Natural killer cell (primary cell): ENCODE measurements at places on chromosomes 13 and 19.

DNA sequence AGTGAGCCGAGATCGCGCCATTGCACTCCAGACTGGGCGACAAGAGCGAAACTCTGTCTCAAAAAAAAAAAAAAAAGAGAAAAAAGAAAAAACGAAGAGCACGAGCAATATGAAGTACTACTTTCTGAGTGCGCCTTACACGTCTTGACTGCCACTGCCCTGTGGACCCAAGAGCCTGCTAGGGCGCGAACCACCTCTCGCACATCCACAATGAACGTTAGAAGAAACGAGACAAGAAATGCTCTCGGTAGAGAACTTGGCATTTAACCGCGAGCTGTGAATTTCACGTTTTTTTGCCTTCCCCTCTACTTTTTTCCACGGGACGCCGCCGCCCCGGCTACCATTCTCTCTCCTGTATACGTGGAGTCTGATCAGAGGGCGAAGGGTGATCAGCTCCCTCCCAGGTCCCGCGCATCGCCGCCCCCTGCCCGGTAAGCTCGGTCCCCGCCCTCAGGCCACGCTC is 454 bp downstream of the TIMM44 start:
- DNase-seq, result no peak

GRCh38 chr19:17214508-17215126 is 540 bp upstream of the USE1 start:
- no peak for DNase-seq

- no peak for DNase-seq
These were observed 16.2 kb downstream of the NUMBL start for GRCh38 chr19:40674291-40674690.

DNA sequence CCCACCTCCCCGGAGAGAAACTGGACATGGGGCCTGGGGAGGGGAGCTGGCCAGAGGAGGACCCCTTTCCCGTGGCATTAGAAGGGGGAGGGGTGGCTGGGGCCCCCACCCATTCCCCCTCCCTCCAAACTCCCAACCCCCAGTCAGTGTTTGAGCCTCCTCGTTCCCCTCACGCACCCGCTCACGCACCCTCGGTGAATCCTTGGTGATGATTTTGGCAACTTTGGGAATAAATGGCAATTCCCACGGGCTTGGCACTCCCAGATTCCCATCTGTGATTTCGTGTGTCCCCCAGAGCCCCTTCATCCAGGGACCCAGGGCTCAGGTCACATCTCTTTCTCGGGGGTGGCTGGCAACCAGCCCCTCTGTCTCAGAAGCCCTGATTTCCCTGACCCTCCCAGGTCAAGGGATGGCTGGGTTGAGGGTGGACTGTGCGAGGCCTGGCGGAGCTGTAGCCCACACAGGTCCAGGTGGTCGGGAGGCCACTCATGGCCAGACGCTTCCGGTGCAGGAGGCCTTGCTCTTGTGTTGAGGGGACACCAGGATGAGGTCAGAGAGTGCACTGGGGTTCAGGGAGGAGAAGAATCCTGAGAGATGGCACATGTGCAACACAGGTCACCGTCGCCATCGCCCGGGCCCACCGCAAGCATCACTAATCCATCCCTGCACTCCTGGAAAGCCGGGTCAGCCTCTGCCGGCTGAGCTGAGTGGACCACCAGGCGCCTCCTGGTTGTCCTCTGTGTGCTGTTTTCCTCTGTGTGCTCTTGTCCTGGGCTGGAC is 20.7 kb downstream of the EPN1 start:
- DNase-seq, result no peak

DNA sequence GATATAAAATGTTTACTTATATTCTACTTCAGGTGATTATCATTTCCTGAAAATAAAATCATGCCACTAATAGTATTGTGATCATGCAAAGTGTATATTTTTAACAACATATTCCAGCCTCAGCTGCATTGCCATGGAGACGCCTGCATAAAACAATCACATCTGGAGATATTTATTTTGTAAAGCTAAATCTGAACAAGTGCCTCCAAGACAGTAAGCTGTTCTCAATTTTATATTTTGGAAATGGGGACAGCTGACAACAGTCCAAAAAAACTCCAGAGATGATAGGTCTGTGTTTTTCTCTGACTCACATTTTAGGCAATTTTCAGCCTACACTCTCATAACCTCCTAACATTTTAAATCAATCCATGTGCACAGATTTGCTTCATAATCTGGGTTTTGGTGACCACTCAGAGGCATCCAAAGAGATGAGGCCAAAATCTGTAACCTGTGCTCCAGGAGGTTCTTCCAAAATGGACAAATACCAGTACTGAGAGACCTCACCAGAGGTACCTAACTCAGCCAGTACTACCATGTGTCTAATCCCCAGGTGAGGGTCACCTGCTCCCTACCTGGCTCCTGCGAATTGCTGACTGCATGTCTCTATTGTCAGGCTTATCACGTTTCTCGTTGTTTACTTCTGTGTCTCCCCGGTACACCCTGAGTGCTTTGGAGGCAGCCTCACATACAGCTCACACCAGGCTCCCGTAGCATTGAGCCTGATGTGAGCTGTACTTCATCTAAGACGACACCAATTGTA is 62.7 kb downstream of the COL4A1 start:
- DNase-seq, result no peak

- DNase-seq, result no peak
These were observed 3.2 kb upstream of the HS6ST3 start for GRCh38 chr13:96086736-96087135.

- DNase-seq, result no peak
These were observed 64.7 kb downstream of the ZNF823 start for GRCh38 chr19:11674067-11674492.

GRCh38 chr13:110641055-110642015 is 26.0 kb downstream of the NAXD start:
- DNase-seq, result no peak

GRCh38 chr19:38070573-38070972 is 153.4 kb downstream of the DPF1 start:
- DNase-seq, result no peak

GRCh38 chr13:109131698-109132257 is 502.4 kb downstream of the MYO16 start:
- no peak for DNase-seq

DNA sequence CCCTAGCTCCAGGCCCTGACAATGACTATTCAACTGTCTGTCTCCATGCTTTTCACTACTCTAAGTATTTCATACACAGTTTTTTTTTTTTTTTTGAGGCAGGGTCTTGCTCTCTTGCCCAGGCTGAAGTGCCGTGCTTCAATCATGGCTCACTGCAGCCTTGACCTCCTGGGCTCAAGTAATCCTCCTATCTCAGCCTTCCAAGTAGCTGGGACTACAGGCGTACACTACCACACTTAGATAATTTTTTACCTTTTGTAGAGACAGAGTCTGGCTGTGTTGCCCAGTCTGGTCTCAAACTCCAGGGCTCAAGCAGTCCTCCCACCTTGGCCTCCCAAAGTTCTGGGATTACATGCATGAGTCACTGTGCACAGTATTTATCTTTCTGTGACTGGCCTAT is 815.4 kb downstream of the DACH1 start:
- no peak for DNase-seq

- no peak for DNase-seq
These were observed 731.0 kb downstream of the SLITRK6 start for GRCh38 chr13:85068231-85068630.

DNA sequence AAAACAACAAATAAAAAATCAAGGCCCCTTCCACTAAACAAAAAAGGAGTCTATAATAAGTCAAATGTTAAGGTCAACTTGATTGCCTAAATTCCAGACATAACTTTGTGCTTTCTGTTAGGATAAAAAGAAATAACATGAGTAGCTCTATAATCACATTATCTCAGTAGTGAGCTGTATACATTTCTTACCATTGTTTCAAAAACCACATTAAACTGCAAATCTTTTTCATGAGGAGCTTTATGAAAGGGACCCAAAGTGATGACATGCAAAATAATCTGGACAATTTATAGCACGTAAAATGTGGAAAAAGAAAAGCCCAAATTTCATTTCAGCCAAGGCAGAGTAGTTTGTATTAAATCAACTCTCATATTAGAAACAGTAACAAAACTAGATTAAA is 269.2 kb downstream of the KLF12 start:
- no peak for DNase-seq

DNA sequence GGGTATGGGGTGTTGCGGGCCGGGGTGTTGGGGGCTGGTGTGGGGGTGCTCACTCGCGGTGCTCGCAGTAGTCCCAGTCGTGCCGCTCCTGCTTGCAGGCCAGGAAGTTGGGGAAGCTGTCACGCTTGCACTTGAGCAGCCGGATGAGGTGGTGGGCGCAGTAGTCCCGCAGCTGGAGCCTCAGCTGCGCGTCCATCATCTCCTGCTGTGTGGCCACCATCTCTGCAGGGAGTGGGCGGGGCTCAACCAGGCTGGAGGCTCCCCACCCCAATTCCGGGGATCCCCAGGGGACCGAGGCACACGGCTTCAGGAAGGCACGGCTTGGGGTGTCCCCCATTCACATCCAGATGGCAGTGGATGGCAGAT is 5.2 kb downstream of the NDUFB7 start:
- peak; percentile 37 for DNase-seq

DNA sequence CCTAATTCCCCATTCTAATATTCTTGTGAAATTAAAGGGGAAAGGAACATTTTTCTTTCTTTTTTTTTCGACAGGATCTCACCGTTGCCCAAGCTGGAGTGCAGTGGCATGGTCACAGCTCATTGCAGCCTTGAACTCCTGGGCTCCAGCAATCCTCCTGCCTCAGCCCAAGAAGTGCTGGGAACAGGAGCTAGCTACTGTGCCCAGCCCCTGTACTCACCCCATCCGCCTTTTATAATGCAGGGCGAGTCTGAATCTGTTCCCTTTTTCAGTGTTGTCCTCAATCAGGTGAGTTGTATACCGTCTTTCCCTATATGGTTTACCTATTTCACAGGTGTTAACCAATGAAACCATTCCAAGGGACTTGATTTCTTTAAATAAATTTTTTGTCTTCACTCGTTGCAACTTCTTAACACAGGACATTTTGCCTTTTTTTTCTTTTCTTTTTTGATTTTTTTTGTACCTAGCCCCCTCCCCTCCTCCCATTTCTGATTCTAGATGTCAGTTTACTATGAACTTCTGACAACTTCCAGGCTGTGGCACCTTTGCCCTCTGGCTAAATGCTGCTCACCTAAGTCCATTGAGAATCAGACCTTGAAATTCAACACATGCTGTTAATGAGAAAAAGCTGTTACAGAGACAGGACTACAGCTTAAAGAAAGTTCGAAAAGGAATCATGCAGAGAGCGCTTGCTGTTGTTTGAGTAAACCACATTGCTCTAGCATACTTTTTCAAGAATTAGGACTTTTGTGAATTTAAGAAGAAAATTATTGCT is 562.1 kb upstream of the KLF12 start:
- no peak for DNase-seq

DNA sequence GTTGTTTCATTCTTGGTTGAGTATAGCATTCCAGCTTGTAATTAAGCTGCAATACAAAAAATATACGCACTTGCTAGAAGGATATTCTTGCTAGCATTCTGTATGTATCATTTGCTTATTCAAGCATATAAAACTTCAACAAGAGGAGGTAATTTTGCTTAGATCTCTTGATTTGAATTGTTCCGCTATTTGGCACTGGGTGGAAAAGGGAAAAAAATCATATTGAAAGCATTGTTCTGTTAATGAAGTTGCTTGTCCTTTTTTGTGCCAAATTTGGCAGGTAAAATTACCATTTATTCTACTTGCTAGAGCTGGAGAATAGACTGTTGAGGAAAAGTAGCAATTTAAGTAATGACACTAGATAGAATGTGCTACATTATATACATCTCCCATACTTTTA is 190.2 kb downstream of the GGACT start:
- no peak for DNase-seq
